Stimulated activated CD8-positive, alpha-beta memory T cell treated with anti-CD3 and anti-CD28 coated beads, Interleukin-7, amount 100 ng/mL, for 48 hours (primary cell): ENCODE measurements at places on chromosomes 4 and X.

DNA sequence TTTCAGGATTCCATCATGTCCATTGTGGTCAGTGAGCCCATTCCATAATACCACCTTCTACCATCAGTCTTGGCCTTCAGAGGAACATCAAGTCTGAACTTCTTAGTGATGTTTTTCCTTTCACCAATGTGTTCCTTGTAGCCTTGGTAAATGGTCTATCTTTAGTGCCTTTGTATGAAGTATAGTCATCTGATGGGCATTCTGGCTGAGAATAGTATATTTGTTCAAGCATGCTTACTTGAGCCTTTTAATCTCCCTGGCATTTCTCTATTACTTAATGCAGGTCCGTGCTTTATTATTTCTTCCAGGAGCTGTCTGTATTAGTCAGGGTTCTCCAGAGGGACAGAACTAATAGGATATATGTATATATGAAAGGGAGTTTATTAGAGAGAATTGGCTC lies 99.7 kb downstream of the TLL1 start:
- DNase-seq: no peak

GRCh38 chr4:15930314-15930713 lies 8.2 kb downstream of the FGFBP1 start:
- no peak for DNase-seq

DNA sequence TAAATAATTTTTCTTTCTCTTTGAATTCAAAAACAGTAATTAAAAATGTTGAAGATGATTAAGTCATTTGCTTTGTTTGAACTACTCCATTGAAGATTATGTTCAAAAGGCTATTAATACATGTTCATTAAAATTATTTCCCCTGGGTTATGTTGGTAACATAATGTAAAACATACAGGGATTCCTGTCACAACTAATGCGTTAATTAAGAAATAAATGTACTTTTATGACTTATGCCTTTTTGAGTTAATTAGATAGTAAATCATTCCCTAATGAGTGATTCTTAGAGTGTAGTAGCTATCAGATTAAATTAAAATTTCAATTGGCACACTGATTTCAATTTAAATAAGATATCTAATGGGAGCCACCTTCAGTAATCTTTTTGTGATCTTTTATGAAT lies 549.1 kb downstream of the ANKRD50 start:
- no peak for DNase-seq

DNA sequence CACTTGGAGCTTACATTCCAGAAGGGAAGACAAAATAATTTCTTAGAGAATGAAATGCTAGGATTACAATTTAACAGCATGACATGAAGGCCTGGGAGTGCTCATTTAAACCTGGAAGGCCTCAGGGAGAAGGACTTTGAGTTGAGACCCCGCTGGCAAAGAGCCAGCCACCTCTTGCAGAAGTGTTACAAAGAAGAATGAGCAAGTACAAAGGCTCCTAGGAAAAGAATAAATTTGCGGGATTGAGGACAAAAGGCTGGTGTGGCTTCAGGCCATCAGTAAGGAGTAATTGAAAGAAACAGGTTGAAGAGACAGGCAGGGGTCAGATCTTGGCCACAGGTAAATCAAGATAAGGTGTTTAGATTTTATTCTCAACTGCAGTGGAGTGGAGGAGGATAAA lies 3.1 kb upstream of the ELOVL6 start:
- DNase-seq: no peak

DNA sequence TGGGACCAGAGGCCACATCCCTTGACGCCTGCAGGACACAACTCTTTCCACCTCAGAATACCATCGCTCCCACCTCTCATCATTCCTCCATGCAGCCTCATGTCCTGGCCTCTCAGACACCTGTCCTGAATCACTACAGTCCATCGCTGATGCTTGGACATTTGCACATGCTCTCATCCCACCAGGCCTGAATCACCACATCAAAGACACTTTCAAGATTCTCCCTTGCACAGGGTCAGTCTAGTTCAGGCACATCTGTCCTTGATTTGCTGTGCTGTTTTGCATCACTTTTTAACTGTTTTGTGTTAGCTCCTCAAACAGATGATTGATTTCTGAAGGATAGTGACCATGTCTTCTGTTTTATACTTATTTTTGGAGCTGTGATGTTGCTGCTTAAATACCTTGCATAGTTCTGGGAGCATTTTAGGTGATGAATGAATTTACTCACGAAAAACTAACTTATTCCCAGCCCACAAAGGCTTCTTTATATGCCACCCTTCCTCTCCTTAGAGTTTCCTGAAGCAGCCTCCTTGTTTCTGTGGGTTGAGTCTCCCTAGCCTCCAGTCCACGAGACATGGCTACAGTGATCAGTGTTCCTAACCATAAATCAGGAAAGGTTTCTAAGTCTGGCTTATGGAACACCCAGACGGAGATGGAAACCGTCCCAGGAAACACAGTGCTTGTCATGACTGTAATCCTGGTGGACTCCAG lies 2.6 kb downstream of the FAM114A1 start:
- no peak for DNase-seq

DNA sequence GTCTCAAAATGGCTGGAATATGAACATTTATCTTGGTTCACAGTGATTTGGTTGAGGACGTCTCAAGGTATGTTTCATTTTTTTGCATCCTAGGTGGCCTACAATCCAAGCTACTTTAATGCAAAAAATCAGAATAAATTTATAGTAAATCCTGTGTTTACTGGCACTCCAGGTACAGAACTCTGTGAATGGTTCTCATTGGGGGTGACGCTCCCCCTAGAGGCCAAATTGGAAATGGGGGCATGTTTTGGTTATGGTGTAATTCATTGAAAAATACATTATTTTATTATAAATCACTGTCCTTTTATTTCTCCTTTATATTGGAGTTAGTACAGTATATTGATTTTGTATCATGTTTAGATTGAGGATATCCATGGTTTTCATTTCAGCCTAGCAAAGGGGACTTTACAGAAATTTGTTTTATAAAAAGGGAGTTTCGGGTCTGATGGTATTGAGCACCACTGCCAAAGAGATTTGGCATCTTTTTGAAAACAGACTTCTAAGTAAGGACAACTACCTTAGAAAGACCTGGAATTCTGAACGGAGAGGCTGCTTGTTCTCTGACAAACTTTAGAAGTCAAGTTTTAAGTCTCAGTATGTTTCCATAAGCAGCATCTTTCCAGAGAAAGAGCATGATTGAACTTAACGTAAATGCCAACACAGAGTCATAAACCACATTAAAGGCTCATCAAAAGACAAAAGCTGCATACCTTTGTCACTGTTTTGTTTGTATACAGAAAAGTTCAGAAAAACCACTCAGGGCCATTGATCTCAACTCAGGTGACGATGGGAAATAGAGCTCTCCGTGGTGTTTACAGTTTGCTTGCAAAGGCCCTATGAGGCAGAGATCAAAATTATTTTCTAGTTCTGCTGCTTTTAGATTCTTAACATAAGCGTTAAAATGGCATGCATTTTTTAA lies 19.4 kb downstream of the MTM1 start:
- DNase-seq: no peak

DNA sequence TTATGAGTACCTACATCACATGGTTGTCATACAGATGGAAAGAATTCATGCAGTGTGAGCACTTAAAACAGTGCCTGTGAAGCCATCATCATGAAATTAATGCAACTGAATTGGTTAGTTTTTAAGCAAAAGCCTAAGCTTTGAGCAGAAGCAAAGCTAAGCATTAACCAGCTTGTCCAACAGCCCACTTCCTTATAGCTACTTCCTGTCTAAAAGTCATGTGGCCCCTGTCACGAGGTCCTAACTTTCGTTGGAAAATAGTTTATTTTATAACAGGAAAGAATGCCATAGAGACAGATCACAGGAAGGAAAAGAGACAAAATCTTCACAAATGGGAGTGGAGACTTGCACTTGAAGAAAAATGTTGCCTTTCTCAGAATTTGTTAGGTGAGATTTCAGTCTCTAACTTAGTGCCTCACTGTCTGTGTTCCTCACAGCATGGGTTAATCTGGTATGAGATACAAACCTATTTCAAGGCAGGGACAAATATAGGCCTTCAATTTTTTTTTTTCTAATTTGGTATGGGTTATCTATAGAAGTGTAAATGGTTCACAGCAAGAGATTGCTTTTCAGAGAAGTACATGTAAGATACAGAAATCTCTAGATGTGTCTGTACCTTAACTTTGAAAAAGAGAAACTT lies 27.7 kb upstream of the VCX start:
- DNase-seq: no peak

GRCh38 chr4:143437937-143438336 lies 75.6 kb upstream of the SMARCA5 start:
- DNase-seq: no peak

GRCh38 chrX:4588056-4588455 lies 874.6 kb upstream of the PRKX start:
- no peak for DNase-seq

- no peak for DNase-seq
Observed at GRCh38 chr4:10007436-10007740, 13.9 kb downstream of the SLC2A9 start.

DNA sequence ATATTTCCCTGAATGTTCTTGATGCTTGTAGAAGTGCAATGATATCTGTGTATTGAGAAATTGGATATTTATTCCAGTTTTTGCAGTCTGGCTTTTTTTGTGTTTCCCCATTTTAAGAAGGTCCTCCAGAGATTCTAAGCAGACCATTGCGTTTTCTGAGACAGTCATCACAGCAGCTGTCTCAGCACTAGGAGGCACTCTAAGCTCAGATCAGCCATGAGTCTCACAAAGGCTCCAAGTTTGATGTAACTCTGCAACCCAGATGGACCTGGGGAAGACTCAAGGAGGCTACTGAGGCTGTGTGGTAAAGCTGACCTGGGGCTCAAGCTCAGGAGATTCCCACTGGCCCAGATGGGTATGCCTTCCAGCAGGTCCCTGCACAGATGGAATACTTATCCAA lies 89.3 kb upstream of the CYLC1 start:
- no peak for DNase-seq

GRCh38 chr4:152630324-152630723 lies 49.5 kb downstream of the TMEM154 start:
- DNase-seq: no peak

GRCh38 chr4:120769227-120769626 lies 153.3 kb downstream of the PRDM5 start:
- DNase-seq: no peak

DNA sequence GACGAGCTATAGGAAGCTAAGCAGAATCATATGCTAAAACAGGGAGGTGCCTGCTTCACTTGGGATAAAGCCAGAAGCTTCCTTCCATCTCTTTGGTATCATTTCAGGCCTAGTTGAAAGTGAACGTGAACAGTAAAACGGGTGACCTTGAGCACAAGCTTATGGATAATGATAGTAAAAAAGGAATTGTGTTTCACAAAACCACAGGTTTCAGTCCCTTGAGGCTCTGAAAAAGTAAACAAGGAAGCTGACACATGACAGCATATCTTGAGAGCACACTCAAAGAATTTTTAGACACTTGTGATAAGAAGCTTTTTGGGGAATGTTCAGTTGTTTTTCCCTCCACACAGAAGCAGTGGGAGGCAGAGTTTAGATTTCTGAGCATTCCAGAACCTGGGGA lies 286.1 kb downstream of the DCHS2 start:
- no peak for DNase-seq

GRCh38 chr4:140315970-140316369 lies 57.5 kb upstream of the SCOC start:
- DNase-seq: no peak

- DNase-seq: no peak
Observed at GRCh38 chrX:99078301-99078700, 1331.8 kb downstream of the PCDH19 start.

DNA sequence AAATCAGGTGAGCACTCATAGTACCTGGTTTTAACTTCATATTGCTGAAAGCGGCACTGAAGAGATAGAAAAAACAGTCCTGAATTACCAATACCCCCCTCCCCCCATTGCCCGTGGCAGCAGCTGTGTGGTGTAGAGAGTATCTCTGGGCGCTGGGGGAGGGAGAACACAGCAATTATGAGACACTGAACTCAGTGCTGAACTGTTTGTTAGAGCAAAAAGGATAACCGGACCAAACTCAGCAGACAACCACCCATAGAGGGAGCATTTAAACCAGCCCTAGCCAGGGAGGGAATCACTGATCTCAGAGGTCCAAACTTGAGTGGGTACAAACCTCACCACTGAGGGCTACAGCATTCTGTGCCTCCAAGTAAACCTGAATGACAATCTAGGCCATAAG lies 457.4 kb upstream of the TEX13C start:
- DNase-seq: no peak

- DNase-seq: no peak
Observed at GRCh38 chr4:42411803-42412202, 14.5 kb downstream of the SHISA3 start.

DNA sequence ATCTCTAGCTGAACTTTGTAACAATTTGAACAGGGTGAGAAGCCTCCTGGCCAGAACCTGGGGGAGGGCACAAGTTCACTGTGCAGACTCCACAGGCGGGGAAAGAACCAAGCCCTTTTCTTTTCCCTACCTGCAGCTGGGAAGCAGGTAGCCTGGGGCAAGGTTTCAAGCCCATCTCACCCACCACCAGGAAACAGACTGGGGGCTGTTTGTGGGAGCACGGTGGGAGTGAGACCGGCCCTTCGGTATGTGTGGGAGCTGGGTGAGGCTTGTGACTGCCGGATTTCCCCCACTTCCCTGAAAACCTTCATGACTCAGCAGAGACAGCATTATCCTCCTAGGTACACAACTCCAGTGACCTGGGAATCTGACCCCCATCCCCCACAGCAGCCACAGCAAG lies 211.7 kb downstream of the ZNF674 start:
- no peak for DNase-seq

DNA sequence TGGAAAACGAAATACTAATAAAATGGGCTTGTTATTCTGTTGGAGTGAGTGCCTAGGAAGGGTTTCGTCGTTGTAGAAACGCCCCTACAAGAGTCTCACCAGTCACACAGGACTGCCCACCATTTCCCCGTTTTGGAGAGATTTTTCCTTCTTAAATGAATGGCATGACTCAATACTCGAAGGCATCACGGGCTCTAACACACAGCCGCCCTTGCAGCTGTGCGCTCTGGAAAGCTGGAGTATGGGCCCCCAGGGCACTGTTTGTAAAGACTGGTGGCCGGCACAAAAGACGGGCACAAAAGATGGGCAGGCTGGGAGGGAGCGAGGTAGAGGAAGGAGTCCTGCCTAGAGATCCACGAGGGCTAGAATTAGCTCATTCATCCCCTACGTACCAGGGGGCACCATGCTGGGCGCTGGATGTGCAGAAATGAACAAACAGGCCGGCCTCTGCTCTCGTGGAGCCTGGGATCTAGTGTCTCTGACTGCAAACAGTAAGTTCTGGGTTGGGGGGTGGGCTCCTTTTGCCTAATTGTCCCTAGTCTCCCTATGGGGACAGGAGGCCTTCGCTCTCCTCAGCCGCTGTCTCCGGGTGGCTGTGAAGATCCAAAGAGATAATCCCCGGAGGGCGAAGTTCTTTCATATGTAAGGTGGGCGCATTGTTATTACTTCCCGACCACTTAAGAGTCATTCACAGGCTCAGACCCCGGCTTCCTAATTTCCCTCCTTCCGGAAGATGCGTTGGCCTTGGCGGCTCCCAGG lies 1.0 kb upstream of the SFRP2 start:
- DNase-seq: no peak

DNA sequence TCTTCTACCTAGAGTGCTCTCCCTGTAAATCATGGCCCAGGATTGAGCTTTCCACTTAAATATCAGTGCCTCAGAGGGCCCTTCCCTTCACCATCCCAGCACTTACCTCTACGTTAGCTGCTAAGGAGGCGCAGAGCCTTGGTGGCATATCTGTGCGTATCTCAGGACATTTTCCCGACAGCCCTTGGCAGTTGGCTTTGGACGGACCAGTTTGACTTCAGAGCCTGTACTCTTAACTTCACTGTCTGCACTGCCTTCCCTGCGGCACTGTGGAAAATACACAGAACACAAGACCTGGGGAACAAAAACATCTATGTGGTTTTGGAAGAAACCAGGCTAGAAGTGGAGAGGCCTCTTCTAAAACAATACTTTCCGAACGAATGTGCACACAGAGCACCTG lies 2.4 kb downstream of the TADA2B start:
- no peak for DNase-seq
